ENCODE measurements at places on chromosomes 1 and 21.

DNA sequence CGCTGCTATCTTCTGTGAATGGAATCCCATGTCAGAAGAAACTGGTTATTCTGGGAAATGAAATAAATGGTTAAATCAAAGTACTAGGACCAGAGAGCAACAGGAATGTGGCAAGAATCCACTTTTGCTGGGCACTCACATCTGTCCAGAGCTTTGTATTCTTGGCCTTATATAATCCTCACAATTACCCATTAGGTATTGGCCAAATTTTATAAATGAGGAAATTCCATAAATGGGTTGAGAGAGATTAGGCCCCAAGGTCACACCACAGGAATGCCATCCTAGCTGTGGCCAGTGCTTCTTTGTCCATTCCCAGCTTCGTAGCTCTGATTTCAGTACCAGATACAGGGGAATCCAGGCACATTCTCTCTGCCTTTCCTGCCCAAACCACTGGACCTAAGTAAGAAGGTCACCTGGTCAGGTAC is 76.1 kb upstream of the HOOK1 start:
- DNase-seq: no peak

GRCh38 chr1:77548285-77548684 is 134.2 kb downstream of the ZZZ3 start:
- DNase-seq: no peak

GRCh38 chr21:16078382-16078781 is 348.6 kb downstream of the USP25 start:
- no peak for DNase-seq

DNA sequence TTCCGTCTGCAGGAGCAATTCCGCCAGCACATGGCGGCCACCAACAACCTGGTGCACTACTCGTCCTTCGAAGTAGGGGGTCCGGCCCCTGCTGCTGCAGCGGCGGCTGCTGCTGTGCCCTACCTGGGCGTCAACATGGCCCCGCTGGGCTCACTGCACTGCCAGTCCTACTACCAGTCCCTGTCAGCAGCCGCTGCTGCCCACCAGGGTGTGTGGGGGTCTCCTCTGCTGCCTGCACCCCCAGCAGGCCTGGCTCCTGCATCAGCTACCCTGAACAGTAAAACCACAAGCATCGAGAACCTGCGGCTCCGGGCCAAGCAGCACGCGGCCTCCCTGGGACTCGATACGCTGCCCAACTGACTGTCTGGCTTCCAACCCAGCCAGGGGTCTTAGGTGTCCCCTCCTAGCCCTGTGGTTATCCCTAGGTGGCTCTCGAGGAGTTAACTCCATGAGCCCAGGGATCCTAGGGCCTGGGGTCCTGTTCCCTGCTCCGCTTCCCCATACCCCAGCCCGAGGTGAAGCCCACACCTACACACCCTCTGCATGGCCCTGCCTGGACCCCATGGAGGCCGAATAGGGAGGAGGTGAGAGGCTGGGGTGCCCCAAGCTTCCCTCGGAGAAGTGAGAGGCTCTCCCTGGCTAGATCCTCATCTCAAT is 22.6 kb downstream of the DMBX1 start:
- no peak for DNase-seq

DNA sequence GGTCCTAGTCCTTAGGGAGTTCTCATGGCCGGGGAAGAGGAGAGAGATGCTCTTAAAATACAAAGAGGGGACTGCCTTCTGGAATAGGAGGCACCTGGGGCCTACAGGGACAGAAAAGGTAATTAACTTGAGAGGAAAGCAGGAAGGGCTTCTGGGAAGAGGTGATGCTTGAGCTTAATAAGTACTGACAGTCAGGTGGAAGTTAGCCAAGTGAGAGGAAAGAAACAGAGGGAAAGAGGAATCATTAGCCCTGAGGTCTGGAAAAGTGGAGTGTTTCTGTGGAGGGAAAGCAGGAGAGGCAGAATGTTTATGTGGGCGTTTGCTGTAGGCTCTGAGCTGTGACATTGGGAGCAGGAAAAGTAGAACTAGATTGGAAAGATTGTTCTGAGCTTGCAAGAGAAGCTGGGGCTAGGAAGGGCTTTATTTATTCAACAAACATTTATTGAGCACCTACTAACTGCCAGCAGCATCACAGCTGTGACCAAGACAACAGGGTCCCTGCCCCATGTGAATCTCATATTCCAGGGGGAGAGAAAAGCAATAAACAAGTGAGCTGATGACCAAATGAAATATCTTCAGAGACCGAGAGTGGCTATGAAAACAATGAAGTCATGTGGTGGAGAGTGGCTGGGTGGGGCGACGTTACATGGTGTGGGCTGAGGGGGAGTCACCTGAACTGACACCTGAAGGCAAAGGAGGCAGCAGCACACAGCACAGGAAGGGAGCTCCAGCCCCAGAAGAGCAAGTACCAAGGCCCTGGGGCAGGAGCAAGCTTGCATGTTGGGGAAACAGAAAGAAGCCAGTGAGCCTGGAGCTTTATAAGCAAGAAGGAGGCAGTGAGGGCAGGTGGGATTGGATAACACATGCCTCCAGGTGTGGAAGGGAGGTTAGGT is 4.4 kb upstream of the FNDC5 start:
- no peak for DNase-seq

DNA sequence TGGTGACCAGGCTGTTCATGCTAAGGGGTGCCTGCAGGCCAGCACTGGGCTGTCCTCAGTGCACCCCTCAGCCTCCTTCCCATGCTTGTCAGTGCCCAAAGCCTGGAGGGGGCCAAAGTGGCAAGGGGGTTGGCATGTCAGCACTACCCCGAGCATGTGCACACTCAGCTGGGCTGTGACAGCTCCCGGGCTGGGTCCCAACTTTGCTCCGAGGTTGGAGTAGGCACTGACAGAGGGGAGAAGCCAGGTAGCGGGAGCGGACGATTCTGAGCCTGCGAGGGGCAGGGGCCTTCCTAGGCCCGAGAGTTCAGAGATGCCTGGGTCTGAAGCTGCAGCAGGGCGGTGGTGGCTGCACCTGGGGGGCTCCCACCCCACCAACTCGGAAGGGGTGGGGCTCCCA is 119.0 kb downstream of the MAST2 start:
- no peak for DNase-seq

- DNase-seq: no peak
These were observed 174.8 kb upstream of the VAMP3 start for GRCh38 chr1:7596126-7596965.

DNA sequence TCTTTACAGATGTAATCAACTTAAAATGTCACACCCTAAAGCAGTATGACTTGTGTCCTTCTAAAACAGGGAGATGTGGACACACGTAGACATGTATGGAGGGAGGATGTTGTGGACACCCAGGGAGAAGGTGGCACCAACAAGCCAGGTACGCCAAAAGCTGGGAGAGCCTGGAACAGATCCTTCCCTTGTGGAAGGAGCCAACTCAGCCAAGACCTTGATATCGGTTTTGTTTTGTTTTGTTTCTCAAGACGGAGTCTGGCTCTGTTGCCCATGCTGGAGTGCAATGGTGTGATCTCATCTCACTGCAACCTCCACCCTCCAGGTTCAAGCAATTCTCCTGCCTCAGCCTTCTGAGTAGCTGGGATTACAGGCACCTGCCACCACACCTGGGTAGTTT is 45.6 kb downstream of the CHAF1B start:
- DNase-seq: no peak

GRCh38 chr21:42594616-42595282 is 58.7 kb upstream of the PDE9A start:
- DNase-seq: no peak

DNA sequence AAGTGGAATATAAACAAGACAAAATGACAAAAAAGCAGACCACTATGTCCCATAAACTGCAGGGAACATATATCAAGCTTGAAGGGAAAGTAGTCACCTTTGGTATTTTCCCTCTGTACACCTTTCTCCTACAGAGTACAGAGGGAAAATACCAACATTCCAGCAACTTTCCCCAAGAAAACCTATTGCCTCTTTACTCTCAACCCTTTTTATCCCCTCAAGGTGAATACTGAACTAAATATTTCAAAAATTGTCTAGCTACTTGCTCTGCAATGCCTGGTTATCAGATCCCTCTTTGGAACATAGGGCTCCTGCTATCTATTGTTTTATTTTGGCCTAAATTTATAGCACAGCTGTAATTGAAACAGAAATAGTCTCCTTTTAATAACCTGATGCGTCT is 15.8 kb downstream of the CTXND2 start:
- no peak for DNase-seq

DNA sequence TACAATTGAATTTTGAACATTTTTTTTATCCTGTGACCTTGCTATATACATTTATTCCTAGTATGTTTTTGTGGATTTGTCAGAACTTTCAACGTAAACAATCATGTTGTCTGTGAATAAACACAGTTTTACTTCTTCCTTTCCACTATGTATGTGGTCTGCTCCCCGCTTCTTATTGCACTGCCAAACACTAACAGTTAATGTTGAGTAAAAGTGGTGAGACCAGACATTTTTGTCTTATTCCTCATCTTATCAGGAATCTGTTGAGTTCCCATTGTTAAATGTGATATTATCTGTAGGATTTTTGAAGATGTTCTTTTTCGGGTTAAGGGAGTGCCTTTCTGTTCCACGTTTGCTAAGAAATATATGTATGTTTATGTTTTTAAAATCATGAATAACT is 45.9 kb downstream of the CAMSAP2 start:
- no peak for DNase-seq

- DNase-seq: no peak
These were observed 37.4 kb downstream of the LRRC52 start for GRCh38 chr1:165580931-165581871.

- no peak for DNase-seq
These were observed 39.5 kb downstream of the PTPRC start for GRCh38 chr1:198678301-198678836.

DNA sequence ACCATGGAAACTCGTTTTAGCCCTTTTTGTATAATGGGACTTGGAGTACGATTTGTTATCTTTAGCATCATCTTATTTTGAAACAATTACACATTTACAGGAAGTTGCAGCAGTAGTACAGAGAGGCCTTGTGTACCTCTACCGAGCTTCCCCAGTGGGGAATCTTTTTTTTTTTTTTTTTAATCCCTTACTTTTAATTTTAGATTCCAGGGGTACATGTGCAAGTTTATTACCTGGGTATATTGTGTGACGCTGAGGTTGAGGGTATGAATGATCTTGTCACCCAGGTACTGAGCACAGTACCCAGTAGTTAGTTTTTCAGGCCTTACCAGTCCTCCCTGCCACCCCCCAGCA is 45.9 kb downstream of the HHAT start:
- no peak for DNase-seq

- DNase-seq: peak; percentile 59
These were observed 45.9 kb downstream of the KIAA0040 start for GRCh38 chr1:175146529-175147213.

DNA sequence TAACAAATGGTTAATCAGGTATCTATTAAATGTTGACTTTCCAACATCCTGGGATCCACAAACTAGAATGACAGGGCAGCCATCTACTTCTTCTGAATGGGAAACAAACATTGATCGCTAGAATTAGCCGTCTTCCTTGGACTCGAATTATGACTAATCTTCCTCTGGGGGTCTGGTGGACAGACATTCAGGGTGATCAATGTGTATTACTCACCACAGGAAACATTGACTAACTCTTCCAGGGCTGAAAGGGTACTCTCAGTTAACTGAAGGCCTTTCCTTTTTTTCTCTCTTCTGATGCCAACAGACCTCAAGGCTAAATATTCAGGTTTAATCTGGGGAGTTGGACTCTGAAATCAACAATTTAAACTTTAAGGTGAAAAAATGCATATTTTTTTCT is 9.5 kb downstream of the NOL9 start:
- DNase-seq: no peak

DNA sequence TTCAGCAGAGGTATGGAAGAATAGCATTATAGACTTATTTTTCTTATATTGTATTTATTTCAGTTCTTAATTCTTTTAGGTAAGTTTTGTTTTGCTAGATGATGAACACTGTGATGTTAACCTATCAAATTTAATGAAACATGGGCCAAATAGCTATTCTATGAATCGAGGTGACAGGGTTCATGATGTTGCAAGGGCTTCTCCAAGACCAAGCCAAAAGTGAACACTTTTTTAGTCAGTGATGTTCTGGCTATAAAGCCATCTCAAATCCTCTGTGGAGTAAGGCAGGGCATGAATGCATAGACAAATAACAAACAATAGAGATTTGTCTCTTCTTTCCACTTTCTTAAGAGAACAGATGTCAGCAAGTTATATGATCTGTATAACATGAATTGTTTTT is 26.7 kb downstream of the C1orf146 start:
- DNase-seq: no peak

DNA sequence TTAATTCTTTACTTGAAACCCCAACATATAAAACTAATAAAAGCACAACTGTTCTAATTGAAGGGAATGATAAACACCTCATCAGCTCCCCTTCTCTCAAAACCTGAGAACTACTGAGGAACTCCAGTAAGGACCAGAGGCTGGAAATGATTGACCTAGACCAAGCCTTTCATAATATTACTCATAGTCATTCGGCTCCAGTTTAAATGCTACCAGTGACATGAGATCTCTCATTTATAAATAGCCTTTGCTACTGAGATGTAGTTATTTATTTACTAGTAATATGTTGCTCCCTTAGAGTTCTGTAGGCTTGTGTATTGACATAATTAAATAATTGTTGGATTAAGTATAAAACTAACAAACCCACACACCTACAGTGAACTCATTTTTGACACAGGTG is 209.8 kb upstream of the PRMT6 start:
- DNase-seq: no peak

DNA sequence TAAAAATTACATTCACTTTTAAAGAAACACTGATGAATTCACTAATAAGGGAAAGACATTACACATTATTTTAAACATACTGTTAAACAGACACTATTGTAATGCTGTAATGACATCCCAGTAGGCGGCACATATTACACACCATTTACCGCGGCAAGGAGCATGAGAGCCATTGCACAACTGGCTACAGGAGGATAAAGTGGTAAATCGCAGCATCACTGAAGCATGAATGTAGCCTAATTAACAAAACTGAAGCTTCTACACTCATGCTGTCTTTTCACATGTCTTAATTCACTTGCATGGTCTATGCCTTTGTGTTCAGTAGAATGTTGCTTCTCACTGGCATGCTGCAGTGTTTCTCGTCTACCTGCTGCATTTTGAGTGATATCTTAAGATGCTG is 1046.0 kb downstream of the MRPL39 start:
- no peak for DNase-seq

DNA sequence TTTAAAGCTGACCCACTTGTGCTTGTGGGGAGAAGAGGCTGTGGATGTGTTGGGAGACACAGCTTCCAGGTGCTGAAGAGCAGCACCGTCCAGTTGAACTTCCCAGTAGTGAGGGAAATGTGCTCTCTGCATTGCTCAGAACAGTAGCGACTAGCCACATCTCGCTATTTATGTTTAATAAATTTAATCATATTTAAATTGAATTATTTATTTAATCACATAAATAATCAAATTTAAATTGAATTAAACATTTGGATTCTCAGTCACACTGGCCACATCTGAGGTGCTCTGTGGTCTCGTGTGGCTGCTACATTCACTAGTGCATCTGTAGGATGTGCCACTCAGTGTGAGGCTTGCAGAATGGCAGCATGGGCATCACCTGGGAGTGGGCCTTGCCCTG is 20.1 kb downstream of the NTPCR start:
- DNase-seq: no peak

DNA sequence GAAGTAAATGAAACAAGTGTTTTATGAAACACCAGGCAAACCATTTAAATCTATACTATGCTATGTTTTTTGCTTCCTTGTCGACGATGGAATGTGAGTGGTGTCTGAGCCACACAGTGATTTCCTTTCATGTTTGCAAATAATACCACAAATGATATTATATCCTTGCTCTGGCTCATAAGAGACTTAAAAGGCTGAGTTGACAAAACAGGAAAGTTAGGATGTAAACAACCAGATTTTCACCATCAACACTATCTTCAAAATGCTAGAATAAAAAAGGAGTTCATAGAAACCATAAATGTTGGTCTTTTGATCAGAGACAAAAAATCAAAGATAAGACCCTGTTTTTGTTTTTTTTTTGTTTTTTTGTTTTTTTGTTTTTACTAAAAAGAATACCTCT is 17.8 kb upstream of the MAGI3 start:
- DNase-seq: no peak

Measured in stimulated activated CD8-positive, alpha-beta memory T cell treated with anti-CD3 and anti-CD28 coated beads, Interleukin-2, amount 100 ng/mL, for 48 hours (primary cell).